ENCODE measurements at places on chromosomes 2 and 18.
A peak's percentile ranks its signal among the peaks of the same experiment; 100 is the strongest.

DNA sequence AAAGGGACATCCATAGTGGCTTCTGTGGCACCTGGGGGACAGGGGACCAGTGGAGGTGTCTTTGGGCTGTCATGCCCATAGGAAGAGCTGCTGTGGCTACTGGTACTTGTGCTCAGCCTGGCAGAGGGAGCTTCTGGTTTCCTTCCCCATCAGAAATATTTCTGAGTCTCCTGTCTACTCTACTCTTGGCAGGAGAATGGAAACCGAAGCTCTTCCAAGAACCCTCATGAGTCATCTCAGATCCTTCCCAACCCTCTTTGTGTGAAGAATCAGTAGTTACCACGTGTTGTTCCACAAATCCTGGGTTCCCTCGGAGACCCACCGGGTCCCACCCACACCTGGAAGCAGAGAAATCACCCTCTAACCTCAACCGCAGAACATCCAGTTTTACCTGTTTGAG is 234.9 kb downstream of the FHOD3 start:
- DNase-seq: no peak

DNA sequence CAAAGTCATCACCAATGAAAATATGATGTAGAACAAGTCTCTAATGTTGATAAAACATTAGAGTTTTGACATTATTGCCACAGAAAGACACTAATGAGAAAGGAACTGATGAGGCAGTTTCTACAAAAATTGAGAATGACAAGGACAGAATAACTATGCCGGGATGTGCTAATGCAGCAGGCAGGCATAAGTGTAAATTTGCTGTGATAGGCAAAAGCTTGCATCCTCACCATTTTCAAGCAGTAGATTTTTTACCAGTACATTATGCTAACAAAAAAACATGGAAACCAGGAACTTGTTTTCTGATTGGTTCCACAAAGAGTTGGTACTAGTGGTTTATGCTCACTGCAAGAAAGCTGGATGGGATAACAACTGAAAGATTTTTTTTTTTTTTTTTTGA is 715.5 kb upstream of the LRRTM4 start:
- DNase-seq: no peak

DNA sequence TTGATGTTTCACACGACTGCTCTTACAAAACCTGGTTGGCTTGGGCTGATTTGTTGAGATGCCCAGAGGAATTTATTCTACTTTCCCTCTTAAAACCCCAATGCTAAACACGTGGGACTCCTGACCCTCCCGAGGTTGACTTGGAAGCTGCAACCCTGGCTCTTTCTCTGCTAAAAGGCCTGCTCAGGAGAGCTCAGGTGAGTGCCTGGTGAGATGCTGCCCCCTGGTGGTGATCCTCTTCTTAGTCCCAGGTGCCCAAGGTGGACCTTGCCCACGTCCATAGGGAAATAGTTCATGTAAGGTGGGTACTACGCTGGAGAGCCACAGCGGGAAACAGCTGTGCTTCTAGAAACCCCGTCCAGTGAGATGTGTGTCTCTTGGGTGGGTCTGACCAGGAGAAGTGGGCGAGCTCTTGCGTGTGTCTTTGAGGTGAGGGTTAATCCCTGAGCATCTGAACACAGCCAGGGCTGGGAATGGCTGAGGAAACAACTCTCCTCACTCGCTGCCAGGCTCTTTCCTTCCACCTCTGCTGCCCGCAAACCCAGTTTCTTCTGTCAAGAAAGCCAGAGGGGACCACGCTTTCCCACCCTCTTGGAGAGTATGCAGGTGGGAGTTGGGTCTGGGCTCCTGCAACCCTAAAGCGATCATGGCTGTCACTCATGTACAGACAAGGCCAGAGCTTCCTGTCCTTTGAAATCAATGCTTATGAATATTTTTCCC is 25.5 kb upstream of the PXDN start:
- DNase-seq: peak; percentile 36

GRCh38 chr2:162067596-162067995 is 6.4 kb downstream of the DPP4 start:
- no peak for DNase-seq

GRCh38 chr2:43493954-43494353 is 101.9 kb downstream of the THADA start:
- no peak for DNase-seq

DNA sequence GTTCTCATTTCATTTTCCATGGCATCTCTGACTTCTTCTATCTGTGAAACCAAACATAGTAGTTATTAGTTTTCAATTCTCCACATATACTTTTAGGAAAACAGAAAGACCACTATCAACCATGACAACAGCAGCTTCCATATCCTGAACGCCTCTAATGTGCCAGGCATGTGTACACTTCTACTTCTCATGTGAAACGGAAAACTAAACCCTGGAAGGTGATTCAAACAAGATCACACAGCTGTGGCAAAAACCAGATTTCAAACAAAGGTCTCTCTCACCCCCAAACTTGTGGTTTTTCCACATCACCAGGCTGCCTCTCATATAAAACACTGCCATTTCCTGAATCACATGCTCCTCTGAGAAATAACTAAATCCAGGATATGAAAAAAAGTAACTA is 41.8 kb downstream of the PTCD3 start:
- DNase-seq: no peak

DNA sequence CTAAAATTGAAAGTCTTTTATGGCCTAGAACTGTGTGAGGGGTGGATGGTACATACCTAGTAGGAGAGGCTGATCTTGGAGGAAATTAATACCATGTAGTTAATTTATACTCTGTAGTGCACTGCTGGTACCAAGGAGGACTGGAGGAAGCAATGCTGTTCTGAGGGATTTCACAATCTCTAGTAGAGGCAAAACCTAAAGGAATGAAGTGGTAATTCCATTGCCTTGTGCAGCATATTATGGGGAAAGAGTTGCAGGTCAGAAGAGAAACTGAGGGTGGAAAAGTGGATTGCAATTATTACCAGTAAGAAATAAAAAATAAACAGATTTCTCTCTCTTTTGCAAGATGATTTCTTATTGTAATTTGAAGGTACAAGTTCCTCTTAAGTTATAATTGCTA is 2.2 kb downstream of the ABI2 start:
- DNase-seq: no peak

GRCh38 chr2:143805666-143806065 is 676.4 kb downstream of the ARHGAP15 start:
- DNase-seq: no peak

DNA sequence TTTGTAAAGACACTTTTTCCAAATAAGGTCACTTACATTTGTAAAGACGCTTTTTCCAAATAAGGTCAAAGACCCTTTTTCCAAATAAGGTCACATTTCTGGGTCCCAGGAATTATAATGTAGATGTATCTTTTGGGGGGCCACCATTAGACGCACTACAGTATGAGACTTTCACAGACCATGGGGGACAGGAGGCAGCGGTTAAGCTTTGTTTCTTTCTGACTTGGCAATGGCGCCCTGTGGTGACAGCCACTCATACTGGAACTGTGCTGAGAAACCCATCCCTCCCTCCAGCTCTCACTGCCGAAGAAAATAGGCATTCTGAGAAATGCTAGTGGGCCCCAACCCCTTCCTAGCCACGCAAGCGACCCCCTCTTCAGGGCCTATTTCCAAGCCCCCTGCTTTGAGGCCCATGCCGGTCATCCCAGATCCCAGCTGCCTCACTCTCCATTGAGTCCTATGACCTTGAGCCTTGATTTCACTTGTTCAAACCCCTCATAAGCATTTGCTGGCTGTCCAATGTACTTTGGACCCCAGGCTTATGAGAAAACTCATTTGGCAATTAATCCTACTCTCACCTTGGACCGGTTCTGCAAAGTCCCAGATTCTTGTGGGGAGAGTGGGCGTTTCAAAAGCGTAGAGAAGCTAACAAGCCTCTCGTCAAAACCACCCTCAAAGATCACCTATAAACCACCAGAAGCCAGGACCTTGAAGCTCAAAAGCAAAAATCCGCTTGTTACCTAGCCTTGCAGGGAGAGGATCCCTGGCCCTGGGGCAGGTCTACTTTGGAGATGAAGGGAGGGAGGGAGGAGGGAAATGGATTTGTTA is 11.3 kb upstream of the SPATA3 start:
- DNase-seq: no peak

DNA sequence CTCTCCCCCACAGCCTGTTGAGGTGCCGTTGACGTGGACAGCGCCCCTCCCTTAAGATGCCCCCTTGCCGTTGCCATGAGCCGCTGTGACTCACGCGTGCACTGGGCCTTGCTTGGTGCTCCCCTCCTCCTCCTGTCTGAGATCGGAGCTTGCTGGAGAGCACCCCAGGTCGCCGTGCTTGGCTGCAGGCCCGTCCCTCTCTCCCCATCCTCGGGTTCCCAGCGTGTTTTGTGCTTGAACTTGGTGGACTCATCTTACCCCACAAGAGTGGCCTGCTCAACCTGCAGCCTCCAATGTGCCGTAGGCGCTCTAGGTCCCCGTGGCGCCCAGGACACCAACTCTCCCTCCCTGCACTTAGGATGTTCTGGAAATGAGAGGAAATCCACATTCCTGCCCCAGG is 39.9 kb downstream of the GBX2 start:
- no peak for DNase-seq

DNA sequence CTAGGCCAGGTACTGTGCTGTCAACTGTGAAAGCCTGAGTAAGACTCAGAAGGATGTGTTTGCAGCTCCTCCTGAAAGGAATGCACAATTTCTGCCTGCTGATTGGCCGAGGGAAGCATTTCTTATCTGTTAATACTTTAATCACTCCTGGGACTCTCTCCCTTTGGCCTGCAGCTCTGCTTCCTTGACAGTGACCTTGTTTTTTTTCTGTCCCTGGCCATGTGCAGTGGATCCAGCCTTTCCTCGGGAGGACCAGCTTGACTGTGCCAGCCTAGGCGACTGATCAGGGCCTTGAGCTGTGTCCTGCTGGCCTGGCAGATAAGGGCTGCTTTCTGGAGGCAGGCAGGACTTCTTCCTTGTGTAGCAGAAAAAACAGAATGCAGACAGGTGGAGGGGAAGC is 10.0 kb downstream of the RNF144A start:
- no peak for DNase-seq

GRCh38 chr2:198220763-198221610 is 416.6 kb downstream of the PLCL1 start:
- DNase-seq: no peak

DNA sequence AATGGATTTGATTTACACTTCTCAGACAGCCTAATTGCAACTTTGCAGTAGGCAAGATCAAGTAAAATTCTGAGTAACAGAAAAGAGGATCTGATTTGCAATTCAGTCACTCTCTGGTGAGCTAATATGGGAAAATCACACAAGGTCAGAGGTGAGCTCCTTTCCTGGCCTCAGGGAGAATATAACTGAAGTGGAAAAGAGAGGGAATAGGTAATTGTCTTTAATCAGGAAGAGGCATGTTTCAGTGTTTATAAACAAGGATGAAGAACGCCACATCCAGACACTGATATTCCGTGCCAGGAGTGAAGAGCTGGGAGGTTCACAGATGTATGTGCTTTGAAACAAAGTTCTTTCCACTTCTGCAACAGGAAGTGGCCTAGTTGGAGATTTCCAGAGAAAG is 127.1 kb downstream of the ETAA1 start:
- no peak for DNase-seq

- DNase-seq: peak; percentile 11
Observed at GRCh38 chr2:216210701-216211540, 101.8 kb downstream of the XRCC5 start.

DNA sequence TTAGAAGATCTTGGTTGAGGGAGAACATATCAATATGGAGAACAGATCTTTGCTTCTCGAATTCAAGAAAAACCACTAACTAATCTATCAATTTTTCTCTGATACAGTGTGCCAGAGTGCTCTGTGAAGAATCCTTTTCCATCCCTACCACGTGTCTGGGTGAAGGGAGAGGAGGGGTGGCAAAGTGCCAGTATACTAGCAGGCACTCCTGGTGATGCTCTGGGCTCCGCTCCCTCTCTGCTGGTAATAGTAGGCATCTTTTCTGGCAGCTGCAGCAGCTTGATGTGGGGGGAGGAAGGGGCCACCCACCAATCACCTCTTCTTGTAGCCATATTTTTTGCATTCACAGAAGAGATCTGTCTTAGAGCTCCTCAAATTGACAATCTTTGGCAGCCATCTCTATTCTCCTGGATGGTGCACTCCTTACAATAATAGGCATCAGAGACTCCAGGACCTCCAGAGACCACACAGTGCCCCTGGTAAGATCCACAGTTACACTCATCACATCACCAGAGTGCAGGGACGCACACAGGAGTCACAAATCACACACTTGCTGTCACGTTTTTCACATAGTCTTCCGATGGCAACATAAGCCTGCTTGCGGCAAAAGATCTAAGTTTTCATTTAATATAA is 15.7 kb downstream of the STK39 start:
- DNase-seq: peak; percentile 75

GRCh38 chr2:19623488-19623887 is 265.1 kb upstream of the OSR1 start:
- DNase-seq: no peak

DNA sequence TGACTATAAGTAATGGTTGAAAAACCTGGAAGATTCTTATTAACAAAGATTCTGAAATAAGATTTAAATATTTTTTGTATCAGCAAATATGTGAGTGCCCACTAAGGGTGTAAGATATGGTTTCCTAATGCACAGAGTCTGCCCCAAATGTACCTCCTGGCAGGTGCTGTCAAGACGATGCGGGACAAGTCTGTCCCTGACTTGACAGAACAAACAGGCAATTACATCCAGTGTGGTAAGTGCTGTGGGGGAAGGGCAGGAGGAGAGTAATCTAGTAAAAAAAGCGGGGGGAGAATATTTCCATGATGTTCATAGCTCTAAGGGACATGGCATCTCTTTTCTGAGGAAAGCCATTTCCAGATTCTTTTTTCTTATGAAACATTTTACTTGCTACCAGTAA is 127.5 kb downstream of the COL4A4 start:
- no peak for DNase-seq

- no peak for DNase-seq
Observed at GRCh38 chr18:58492891-58493469, 135.9 kb downstream of the ALPK2 start.

- DNase-seq: no peak
Observed at GRCh38 chr2:120854766-120855530, 119.3 kb downstream of the GLI2 start.

- DNase-seq: peak; percentile 43
Observed at GRCh38 chr2:240626531-240627300, 1.4 kb downstream of the GPR35 start.

GRCh38 chr2:189798312-189799029 is 14.2 kb downstream of the PMS1 start:
- DNase-seq: peak; percentile 61

GRCh38 chr2:55049821-55050099 is 491 bp downstream of the RTN4 start:
- DNase-seq: no peak

GRCh38 chr2:205047273-205047839 is 502.1 kb downstream of the PARD3B start:
- DNase-seq: no peak

DNA sequence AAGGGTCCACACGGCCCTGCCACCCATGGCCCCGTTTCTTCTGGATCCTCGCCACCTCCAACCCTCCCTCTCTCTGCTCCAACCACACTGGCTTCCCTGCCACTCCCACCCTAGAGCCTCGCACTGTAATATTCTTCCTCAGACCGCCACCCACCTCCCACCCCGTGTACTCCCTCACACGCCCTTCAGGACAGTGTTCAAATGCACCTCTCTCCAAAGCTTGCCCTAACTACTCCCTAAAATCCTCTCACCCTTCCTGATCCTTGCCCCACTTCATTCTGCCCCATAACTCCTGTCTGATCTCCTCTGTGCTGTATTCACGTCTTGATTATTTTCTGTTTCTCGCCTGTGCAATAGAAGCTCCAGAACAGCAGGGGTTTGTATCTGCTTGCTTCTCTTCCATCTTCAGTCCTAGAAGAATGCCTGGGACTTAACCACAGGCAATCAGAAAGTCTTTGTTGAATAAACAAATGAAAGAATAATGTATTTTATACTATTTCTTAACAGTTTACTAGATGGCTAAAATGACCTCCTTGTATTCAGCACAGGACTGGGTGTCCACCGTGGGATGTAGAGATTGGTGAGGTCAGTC is 25.5 kb downstream of the EPB41L3 start:
- DNase-seq: no peak

All from Ammon's horn (tissue), 1 donor.